ENCODE measurements at places on chromosomes 16 and 17.

- DNase-seq: no peak
These were observed 27.5 kb downstream of the EPN2 start for GRCh38 chr17:19264681-19265080.

DNA sequence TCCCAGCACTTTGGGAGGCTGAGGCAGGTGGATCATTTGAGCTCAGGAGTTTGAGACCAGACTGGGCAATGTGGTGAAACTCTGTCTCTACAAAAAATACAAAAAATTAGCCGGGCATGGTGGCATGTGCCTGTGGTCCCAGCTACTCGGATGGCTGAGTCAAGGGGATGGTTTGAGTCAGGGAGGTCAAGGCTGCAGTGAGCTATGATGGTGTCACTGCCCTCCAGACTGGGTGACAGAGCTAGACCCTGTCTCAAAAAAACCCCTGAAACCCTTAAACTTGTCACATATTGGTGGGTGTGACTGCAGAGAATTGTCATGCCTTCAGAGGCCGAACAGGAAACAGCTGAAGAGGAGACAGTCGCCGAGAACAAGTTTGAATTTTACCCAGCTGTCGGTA, 13.4 kb downstream of the RPTOR start:
- peak; percentile 35 for DNase-seq

DNA sequence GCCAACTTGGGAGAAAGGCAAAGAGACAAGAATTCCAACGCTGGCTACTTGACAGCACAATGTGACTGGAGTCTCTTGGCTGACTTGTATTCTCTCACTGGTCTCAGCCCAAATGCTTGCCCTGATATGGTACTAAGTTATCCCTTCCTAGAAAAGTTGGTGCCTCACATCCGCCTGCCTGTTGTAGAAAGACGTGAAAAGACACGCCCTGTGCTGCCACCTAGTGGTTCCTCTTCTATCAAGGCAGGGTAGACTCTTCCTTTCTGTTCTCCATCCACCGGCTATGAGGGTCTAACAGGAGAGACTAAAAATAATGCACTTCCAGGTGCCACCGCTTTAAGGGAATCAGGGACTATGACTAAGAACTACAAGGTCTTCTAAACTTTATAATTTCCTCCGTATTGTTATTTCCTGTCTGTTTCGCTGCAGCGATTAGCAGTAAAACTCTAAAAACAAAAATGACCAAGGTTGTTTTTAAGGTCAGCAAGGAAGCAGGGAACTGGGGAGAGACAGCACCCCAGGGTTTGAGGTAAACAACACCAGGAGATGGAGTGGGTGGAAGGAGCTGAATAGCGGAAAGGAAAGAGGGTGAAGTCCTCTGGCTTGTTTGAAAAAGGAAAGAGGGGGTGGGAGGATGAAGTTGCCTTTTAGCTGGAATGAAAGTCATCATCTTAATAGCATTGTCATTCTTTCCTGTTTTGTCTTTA, 109.5 kb downstream of the YPEL2 start:
- DNase-seq: peak; percentile 86

GRCh38 chr16:61909074-61909473, 127.2 kb downstream of the CDH8 start:
- no peak for DNase-seq

- no peak for DNase-seq
These were observed 46.0 kb upstream of the ERCC4 start for GRCh38 chr16:13873835-13874438.

GRCh38 chr16:8861563-8862308, 7.1 kb downstream of the CARHSP1 start:
- DNase-seq: no peak

GRCh38 chr16:72635694-72636093, 412.2 kb downstream of the ZFHX3 start:
- DNase-seq: no peak

GRCh38 chr17:43831633-43832032, 1.3 kb downstream of the MPP3 start:
- no peak for DNase-seq

All from stimulated activated CD4-positive, alpha-beta T cell treated with anti-CD3 and anti-CD28 coated beads, Interleukin-4, amount 100 ng/mL, for 48 hours (primary cell).